ENCODE measurements at places on chromosomes 7 and 10.
A peak's percentile ranks its signal among the peaks of the same experiment; 100 is the strongest.

GRCh38 chr10:31928549-31929260 is at the start of gene ARHGAP12:
Gene ARHGAP12 (minus strand): TSS chr10:31928831. CDS start chr10:31908855, 19,976 bp downstream.
- DNase-seq, result peak; percentile 77

GRCh38 chr10:104935656-104936055 is 294.6 kb downstream of the SORCS3 start:
- no peak for DNase-seq

DNA sequence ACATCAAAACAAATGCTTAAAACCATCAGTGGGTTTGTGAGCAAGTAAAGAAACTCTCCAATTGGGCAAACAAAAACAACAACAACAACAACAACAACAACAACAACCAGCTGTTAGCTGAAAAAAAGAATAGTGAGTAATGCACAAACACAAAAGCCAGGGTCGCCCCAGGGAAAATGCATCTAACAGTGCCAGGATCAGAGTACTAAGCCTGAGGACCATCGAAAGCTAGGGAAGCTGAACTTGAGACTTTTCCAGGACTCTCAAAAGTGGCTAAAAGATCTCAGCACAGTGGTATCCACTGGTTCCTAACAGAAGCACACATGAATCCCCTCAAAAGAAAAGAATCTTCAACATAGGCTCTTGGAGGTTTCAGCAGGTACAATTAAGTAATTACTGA is 83.3 kb downstream of the CPXM2 start:
- no peak for DNase-seq

- DNase-seq, result no peak
Measured at GRCh38 chr7:65820287-65820950, 52.5 kb upstream of the VKORC1L1 start.

GRCh38 chr10:412109-412508 is 276.9 kb downstream of the ZMYND11 start:
- no peak for DNase-seq

GRCh38 chr10:78171633-78172400 is 138.2 kb downstream of the RPS24 start:
- no peak for DNase-seq

DNA sequence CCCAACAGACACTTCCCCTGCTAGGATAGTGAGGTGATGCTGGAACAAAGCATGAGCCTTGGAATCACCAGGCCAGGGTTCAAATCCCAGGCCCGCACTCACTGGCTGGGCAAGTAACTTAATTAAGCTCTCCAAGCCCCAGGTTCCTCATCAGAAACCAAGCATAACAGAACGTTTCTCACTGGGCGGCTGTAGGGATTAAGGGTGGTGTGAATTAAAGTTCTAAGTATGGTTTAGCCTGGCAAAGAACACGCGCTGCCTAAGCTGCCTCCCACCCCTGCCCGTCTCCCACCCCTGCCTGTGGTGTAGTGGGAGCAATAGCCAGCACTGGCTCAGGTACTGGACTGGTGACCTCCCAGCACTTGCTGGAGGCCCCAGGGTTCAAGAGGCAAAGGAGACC is 5.6 kb downstream of the SLC4A2 start:
- no peak for DNase-seq

DNA sequence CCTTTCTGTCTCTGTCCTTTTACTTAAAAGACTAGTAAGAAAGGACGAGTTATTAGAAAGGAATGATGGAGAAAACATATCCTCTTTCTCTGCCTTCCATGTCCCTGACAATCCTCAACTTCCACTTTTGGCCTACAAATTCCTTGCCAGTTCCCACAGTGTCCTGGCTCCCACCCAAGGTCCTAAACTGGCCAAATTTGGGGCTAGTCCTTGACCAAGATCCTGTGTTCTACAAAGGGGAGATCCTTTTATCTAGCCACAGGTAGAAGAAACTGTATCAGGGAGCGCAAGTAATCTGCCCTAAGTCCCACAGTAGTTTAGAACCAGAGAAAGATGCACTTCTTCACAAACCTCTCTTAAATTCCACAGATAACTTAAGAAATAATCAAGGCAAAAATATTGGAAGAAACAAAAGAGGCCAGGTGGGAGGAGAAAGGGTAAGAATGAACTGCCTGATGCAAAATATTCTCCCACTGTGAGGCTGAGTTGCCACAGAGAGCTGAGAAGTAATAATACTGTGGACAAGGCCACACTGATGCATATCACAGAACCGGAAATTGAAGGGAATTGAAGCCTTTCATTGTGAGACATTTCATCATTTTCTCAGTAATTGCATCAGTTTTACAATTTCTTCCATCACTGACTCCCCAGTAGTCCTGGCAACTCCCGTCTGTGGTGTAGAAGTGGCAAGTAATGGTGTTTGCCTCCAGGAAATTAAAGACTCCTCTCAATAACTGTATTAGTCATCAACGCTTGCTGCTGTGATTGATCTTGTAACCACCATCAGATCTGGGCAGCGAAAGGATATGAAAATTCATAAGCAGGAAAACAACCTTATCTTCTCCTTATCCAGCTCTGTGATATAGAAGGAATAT is 47.2 kb downstream of the DNAJC12 start:
- no peak for DNase-seq

DNA sequence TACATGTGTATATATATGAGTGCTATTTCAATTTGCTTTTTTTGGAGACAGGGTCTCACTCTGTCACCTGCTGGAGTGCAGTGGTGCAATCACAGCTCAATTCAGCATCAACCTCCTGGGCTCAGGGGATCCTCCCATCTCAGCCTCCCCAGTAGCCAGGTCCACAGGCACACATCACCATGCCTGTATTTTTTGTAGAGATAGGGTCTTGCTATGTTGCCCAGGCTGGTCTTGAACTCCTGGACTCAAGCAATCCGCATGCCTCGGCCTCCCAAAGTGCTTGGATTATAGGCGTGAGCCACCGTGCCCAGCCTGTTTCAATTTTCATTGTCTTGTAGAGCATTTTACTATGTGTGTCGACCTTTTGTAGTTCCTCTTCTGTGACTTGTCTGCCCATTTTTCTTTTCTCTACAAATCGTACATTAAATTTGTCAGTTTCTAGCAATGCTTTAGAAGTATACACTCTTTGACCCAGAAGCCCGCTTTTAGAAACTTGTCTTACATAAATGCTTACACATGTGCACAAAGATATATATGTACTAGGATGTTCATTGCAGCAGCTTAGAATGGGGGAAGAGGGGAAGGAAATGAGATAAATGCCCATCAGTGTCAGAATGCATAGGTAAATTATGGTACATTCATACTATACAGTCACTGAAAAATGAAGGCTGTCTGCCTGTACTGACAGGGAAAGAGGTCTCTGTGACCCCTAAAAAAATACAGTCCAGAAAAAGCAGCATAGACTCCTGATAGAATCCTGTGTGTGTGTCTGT is 12.2 kb upstream of the RFC2 start:
- DNase-seq, result no peak

- no peak for DNase-seq
Measured at GRCh38 chr10:59991661-59992060, 85.3 kb upstream of the CCDC6 start.

DNA sequence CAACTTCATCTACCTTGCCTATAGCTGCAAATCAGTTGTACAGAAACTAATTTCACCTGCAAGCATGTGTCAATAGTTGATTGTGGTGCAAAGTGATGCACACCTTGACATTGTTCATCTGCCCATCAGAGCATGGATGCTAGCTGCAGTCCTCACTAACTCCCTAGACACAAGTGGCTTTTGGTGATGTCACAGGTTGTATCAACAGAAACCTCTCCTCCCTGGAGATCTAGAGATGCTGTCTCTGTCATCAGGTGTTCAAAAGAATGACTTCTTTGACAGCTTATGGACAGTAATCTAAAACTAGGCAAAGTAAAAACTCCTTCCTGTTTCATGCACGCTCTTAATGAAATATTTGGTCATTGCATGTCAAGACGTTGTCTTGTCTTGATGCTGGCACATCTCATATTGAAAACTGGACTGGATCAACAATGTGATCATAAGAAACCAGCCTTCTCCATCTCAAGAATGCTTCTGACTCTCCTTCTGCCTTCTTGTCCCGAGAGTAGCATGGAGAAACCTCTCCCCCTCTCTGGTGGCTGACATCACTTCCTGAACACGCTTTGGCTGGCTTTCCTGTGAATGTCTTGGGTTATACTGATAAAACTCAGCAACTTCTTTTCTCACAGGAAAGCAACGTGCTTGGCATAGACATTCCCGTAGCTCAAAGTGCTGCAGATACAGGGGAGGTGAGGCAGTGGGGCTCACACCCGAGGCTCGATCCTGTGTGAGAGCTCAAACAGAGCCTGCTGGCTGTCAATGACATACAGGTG is 176.2 kb upstream of the CDCA7L start:
- DNase-seq, result no peak

DNA sequence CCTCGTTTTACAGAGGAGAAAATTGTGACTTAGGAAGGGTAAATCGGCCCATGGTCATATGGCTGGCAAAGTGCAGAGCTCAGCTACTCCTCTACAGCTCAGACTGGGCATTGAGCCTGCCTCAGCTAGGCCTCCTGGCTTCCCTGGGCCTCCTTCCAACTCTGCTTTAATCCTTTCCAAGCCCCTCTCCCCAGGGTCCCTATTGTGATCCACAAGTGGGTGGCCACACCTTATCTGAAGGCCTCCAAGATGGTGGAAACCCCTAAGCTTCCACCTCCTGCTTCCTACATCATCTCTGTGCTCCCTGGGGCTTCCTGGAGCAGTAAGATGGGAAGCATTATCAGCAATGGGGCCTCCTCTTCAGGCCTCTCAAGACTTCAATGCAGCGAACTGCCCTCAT is 3.0 kb upstream of the LGI1 start:
- no peak for DNase-seq

DNA sequence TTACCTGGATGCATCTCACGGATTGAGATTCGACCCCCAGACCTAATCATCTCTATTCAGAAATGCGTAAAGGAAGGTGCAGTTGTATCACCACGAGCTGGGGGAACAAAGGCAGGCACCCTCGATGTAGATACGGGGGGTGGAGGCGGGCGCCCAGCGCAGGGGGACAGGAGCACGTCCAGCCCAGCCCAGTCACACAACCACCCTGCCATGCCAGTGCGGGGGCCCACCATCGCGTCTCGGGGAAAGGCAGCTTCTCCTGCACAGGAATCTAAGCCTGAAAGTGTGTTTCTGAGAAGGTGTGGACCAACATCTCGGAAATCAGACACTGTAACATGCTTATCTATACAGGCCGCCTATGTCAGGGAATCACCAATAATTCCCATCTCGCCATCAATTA is 131.1 kb downstream of the DIP2C start:
- DNase-seq, result no peak

DNA sequence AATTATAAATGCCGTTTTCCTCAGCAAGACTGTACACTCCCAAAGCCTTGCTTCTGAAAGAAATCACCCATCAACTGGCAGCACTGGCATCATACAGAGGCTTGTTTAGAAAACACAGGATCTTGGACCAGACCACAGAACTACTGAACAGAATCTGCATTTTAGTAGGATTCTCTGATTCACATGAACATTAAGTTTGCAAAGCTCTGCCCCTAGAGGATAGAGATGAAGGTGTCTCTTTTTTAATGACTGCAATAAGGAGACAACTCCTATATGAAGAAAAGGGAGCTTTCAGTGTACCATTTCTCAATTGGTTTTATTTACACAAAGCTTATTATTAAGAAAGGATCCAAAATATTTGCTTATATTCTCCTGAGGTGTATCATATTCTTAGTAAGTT is 172.7 kb downstream of the AGMO start:
- no peak for DNase-seq

GRCh38 chr7:111138586-111138985 is 47.7 kb downstream of the LRRN3 start:
- no peak for DNase-seq

DNA sequence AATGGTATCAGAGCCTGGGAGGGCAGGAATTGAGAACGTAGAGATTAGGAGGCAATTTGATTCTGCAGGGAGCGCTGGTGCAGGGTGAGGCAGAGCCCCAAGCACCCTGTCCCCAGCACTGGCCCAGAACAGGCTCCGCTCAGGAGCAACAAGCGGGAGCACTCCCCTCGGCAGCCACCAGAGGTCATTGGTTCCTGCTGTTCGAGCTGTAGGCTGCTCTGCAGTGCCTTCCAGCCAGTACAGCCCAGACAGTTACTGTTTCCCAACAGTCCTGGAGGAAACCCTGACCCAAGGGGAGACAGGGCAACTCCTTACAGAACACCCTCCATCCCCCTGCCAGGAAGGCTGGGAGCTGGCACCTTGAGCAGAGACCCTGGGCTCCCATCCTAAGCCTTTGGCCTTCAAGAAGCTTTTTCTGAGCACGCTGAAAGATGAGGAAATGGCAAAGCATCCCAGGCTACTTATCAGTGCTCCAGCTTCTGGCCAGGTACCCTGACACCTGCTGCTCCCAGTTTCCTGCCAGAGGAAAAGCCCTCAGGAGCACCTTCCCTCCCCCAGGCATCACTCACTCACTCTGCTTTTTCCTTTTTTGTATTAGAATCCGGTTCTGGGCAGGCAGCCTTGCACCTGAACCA is 71.2 kb upstream of the EFCAB10 start:
- peak; percentile 38 for DNase-seq

GRCh38 chr7:30082686-30083085 is 52.1 kb upstream of the MTURN start:
- no peak for DNase-seq

GRCh38 chr7:38020121-38020785 is 99.8 kb downstream of the EPDR1 start:
- DNase-seq, result no peak

DNA sequence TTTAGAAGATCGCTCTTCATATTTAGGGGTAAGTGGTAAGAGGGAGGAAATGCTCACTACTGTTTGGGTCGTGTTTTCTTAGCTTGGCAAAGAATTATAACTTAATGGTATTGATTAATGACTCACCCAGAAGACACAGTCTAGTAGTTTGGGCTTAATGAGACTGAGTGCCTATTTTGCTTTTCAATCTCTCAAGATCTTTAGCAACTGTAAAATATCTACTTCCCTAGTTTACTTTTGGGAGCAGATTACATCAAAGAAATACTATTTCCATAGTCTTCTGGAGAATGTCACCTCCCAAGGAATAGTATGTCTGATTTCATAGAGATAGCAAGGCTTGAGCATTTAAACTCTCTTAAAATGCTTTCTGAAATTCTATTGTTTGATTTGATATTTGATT is 100.5 kb upstream of the SLC25A13 start:
- no peak for DNase-seq

DNA sequence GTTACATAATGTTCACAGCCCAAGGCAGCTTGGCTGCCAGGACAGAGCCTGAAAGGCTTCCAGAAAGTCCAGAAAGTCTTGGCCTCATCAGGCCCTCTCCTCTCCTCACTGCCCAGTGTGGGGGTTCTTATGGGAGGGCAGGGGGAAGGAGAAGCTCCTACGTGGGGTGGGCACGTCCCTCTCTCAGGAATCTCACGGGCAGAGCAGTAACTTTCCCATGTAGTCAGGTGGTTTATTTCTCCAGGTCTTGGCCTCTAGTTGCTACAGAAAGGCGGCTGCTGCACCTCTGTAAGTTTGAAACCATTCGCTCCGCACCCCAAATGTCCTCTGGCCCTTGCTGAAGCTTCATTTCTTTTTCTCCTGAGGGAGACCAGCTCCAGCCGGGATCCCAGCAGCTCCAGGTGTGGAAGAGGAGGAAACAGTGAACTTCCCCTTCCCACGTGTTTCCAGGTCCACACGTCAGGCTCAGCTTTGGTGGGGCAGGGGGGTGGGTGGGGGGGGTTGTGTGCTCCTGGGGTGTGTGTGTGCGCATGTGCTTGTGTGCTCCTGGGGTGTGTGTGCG is 320.3 kb downstream of the WDR37 start:
- no peak for DNase-seq

Data from activated T-helper 1 cell treated with anti-CD3 and anti-CD28 coated beads, Interleukin-2, amount 50 U/mL, for 16 hours (primary cell).